Activated naive CD8-positive, alpha-beta T cell treated with anti-CD3 and anti-CD28 coated beads for 36 hours (primary cell): ENCODE measurements at places on chromosomes 12 and 14. TPM values are rescaled to one million over a fixed set of nuclear protein-coding genes. Genes with fewer than 3 reads are reported as not detected.

- no peak for DNase-seq
Observed at GRCh38 chr14:81172353-81172752, 48.4 kb downstream of the GTF2A1 start.

- no peak for DNase-seq
Observed at GRCh38 chr12:114355389-114356088, 50.4 kb downstream of the TBX5 start.

DNA sequence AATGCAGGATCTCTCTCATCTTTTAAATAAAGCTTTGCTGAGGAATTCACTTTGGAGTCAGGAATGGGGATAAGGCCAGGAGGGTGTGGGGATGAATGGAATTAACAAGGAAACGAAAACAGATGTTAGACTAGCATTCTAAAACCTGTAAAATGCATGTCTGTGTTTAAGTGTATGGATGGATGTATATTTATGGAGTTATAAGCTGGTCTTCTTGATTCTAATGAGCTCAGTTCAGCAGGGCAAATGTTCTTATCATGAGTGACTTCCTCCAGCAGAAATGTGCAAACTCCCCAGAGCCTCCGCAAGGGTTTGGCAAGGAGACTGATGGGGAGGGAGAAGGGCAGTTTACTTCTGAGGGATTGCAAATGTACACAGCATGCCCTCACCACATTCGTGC, 149.1 kb downstream of the NTF3 start:
- no peak for DNase-seq

DNA sequence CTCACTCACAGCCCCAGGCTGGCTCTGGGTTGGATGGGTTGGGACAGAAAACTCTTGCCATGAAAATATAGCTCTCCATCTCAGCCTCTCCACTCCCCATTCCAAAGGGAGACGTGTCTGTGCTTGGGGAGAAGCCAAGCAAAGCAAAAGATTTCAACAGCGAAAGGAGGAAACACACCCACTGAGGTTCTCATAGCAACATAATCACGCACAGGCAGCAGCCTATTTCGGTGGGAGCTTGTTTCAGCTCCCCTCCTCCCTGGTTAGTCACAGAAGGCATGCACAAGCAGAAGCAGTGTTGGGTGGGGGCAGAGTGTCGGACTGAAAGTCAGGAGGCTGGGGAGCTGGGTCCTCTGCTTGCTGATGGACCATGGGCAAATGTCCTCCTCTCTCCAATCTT, 1.9 kb upstream of the PRMT8 start:
- DNase-seq, result no peak

C12orf50 gene
- not detected for total RNA-seq

CD27 gene
- total RNA-seq, result 175 TPM

GRCh38 chr14:56219666-56220413, 101.6 kb downstream of the PELI2 start:
- DNase-seq, result no peak

DNA sequence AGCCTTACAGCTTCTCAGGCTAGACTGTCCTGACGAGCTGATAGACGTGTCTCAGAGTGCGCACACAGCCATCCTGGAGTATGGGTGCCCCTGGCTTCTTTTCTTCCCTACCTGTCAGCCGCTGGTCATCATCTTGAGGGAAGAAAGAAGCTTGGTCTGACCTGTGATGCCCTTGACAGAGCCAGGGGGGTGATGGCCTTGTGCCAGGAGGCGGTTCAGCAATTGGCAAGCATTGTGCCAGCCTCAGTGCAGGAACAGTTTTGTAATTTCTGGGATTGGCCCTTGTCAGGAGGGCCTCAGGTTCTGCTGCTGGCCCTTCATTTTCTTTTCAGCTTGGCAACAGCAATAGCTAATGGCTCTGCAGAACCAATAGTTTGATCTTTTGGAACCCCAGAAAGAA, 80.1 kb downstream of the ADCK1 start:
- no peak for DNase-seq

GLIPR1L1 gene
- total RNA-seq, result not detected

CCDC197 gene
- not detected for total RNA-seq

DNA sequence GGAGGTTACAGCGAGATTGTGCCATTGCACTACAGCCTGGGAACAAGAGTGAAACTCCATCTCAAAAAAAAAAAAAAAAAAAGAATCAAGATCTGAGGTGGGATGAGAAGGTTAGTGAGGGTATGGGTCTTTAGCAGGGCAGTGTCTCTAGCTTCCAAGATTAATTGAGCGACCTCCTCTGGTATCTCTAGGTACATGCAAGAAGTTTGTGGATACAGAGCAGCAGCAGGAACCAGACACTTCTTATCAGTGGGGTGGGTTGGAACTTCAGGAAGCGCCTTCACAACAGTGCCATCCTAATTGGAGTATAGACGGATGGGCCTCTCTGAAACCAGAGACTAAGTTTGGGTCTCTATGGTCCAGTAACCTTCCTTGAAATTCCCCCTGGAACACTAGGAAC, 51.9 kb upstream of the CISTR start:
- no peak for DNase-seq

- DNase-seq, result peak; percentile 75
Observed at GRCh38 chr12:9673404-9674225, 4.1 kb downstream of the CLEC2D start.

DNA sequence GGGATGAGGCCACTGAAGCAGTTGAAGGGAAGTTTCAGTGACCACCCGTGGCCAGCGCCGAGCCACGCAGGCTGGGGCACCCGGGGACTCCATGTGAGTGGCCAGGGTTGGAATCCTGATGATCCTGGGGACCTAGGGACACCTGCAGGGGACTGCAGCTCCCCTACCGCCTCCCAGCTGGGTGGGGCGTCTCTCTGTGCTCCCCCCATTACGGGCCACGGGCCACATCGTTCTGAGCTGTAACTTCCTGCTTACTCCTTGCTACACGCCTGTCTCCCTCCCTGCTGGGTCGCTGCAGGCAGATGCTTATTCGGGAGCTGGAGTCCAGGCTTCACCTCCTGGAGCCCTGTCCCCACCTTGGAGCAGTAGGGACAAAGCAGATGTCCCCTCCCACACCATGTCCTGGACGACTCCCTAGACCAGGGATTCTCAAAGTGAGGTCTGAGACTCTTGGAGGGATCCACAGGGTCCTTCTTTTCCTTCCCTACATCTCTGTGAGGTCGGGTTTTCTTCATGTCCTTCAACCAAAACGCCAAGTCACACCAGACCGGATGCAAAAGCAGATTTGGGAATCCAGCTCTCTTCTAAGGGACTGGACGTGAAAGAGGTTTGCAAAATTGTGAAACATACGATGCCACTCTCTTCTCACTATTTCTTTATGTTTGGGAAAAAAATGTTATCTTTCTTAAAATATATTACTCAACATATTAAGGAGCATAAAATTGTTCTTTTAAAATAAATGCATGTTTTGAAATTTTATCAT, 85.9 kb upstream of the NCOR2 start:
- no peak for DNase-seq

- no peak for DNase-seq
Observed at GRCh38 chr12:116055895-116056607, 221.4 kb downstream of the MED13L start.

CMTM5 gene
- not detected for total RNA-seq

GRCh38 chr12:100311317-100311716, 44.3 kb downstream of the SCYL2 start:
- DNase-seq, result no peak

KITLG gene
- total RNA-seq, result 0.08 TPM

DNA sequence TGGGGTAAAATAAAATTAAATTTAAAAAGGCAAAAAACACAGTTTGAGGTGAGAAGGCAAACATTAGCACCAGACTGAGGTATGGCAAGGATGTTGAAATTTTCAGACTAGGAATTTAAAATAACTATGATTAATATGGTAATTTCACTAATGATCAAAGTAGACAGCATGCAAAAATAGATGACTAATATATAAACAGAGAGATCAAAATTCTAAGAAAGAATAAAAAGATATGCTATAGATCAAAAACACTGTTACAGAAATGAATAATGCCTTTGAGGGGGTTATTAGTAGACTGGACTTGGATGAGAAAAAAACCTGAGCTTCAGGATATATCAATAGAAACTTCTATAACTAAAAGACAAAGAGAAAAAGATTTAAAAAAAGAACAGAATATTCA, 14.4 kb upstream of the GALNT8 start:
- no peak for DNase-seq

GRCh38 chr14:89519040-89519439, 102.0 kb upstream of the FOXN3 start:
- DNase-seq, result no peak

TEDC1 gene
- total RNA-seq, result 33.6 TPM

- no peak for DNase-seq
Observed at GRCh38 chr12:6476489-6476888, 6.0 kb upstream of the VAMP1 start.

DNA sequence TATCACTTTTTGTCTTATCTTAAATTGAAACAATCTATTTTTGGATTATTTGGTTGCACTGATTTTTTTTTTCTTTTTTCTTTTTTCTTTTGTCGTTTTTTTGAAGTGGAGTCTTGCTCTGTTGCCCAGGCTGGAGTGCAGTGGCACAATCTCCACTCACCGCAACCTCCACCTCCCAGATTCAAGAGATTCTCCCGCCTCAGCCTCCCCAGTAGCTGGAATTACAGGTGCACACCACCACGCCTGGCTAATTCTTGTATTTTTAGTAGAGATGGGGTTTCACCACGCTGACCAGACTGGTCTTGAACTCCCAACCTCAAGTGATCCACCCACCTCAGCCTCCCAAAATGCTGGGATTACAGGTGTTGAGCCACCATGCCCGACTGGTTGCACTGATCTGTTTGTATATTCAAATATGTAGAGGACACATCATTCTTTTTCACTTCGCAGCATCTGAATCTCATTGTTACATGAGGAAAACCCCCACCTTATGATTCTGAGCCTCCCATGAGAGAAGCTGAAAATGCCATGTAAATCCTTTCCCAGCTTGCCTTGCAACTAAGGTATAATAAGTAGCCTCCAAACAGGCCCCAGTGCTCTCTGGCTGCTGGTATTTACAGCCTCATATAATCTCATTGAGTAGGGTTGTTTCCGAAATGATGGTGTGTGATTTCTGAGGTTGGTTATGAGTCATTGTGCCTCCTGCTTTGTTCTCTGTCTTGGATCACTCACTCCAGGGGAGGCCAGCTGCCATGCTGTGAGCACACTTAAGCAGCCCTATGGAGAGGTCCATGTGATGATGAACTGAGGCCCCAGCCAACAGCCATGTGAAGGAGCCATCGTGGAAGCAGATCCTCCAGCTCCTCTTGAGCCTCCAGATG, 5.2 kb upstream of the HSP90B1 start:
- DNase-seq, result peak; percentile 65

DNA sequence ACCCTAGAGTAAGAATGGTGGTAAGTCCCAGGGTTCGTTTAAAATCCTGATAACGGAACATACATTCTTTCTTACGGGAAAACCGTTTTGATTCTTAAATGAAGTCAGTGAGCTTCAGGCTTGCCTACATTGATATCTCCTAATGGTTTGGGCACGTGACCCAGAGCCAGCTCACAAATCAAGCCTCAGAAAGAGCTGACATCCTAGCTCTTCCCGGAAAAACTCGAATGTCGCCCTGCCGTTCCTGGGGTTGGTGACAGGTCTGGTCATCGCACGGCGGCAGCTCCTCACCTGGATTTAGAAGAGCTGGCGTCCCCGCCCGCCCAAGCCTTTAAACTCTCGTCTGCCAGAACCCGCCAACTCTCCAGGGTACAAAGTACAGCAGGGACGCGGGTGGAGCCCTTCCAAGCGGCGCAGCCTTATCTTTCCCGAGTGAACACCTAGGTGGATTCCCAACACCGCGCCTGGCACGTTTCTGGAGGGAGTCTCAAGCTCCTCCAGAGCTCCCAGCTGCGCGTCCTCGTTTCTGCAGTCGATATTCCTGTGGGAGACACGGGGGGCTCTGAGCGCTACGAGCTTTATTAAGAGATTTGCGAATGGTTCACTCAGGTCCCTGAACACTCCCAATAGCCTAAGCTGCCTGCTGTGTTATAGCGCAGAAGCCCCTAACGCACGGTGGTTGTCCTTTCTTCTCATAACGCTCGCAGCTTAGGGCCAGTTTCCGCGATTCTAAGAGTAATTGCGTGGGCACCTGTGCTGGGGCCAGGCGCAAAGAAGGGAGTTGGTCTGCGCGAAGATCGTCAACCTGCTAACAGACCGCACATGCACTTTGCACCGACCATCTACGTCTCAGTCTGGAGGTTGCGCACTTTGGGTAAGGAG, at the start of gene SSTR1:
TSS of gene SSTR1 (plus strand) at position 169 of the 882 bp plus-strand sequence. CDS start 1,486 bp downstream, outside the sequence.
- peak; percentile 5 for DNase-seq

DNA sequence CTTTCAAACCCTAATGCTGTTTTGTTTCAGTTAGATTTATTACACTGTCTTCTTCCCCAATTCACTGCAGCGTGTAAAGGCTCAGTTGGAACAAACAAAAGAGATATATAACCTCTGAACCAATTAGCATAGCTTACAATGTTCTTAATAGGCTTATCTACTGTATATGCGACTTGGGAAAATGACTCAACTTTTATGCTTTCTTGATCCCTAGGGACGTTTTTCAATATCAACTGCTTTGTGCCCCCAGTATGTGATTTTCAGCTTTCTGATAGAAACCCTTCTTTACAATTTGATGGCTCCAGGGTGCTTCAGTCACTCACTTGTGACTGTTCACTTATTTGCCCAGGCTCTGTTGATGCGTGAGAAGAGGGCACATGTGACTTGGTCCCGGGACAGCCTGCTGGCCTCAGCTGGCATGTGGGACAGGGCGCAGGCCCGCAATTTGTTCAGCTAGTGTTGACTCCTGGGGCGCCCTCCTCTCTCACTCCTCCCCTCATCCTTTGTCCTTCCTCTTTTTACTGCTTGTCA, 107.1 kb downstream of the TMTC2 start:
- no peak for DNase-seq

GRCh38 chr12:124730455-124730932, 133.2 kb downstream of the SCARB1 start:
- DNase-seq, result no peak

DNA sequence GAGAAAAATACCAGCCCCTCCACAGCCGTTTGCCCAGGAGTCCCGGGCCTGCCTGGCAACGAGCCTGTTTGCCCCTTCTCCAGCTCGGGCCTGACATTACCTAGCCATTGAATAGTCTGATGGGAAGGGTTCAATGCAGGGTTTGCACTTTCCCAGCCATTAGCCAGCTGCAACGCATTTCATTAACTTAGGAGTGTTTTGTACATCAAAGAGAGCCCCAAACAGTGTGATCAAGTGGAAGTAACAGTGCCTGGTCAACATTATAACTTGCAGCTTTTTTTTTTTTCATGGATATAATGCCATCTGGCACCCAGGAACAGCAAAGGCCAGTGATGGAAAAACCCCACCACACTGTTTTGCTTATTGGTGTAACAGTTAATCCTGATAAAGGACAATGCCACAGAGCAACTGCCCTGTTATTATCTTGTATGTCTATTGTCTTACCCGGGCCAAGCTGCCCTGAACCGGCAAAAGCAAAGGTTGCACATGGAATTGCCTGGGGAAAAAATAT, 38.0 kb downstream of the BTG1 start:
- no peak for DNase-seq

GPR68 gene
- total RNA-seq, result 14.4 TPM

GRCh38 chr14:29311983-29312382, 545.4 kb downstream of the FOXG1 start:
- DNase-seq, result no peak

NEUROD4 gene
- total RNA-seq, result not detected
